Stimulated activated naive CD8-positive, alpha-beta T cell treated with anti-CD3 and anti-CD28 coated beads, Interleukin-15, Interleukin-2, amounts not matched to agents 100 U/mL and 50 U/mL, for 24 hours (primary cell): ENCODE measurements at places on chromosomes 1 and 21.

DNA sequence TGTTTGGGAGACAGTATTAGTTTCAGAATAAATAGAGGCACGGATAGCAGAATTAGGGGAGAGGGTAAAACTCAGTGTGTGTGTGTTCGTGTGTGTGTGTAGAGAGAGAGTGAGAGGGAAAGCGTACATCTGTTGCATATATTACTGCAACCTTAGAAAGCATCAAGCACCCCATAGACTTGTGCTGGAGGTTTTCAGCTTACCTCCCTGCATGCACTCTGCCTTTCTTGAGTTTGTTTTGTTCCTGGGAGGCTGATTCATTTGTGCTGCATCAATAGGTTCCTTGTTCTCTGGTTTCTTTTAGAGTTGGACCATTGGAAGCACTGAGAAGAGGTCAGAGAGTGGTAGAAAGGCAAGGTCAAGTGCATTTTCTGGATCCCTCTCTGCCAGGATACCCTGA, 104.4 kb upstream of the KCNK1 start:
- DNase-seq, result no peak

DNA sequence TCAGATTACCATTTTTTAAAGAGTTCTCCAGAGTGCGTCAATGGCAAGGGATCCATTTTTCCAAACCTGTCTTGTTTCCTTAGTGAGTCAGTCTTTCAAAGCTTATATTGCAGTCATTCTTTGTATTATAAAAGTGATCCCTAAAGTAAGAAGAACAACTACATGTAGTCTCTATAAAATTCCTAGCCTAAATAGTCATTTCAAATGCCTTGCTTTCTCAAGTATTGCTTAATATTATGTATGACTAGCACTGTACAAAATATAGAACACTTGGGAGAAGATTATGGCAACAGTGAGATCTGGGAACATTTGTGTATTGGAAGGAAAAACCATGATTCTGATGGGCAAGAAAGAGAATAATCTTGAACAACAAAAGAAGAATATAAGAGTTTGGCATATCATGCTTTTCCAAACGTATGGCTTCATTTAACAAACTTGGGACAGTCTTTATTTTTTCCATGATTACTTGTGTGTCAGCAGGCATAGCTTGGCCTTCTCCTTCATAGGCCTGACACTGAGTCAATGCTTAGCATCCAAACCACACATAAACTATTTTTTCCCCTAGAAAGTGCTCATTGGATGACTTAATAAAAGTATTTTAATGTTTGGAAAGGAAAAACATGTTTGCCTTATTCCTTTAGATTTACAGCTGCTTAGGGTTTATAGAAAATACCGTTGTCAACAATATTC, 547.4 kb downstream of the LTN1 start:
- DNase-seq, result no peak

- DNase-seq, result no peak
Observed at GRCh38 chr1:60413091-60413490, 339.5 kb upstream of the C1orf87 start.

GRCh38 chr1:55746710-55747109, 531.5 kb upstream of the USP24 start:
- no peak for DNase-seq

- no peak for DNase-seq
Observed at GRCh38 chr1:176450526-176450925, 12.4 kb upstream of the PAPPA2 start.
